Calu3 (cell line): ENCODE measurements at places on chromosomes 2 and 18. TPM values are rescaled to one million over a fixed set of nuclear protein-coding genes. Genes with fewer than 3 reads are reported as not detected.
A peak's percentile ranks its signal among the peaks of the same experiment; 100 is the strongest.

CLEC4F gene
- total RNA-seq = not detected in 2 replicates

DNA sequence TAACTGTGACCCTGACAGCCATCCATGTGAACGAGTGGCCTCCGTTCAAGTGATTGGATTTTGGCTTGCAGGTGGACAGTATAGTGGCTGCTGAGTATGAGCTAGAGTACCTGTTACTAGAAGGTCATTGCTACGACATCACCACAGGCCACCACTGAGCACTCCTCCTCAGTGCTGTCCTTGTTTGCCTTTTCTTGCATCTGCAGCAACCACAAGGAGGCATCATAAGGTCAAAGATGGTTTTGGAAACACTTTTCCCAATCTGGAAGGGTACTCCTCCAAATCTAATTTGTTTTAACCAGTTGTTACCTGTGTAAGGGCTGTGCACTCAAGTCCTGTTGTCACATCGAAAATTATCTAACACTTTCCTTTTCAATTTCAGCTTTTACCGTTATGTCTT is 81.2 kb downstream of the UGGT1 start:
- peaks cover 32% of the 10 kb centered on the region for H3K36me3 ChIP-seq
- peak; percentile 3 for DNase-seq
- H3K4me3 ChIP-seq = no peak overlapping the region
- H3K27me3 ChIP-seq = no peaks in the 10 kb centered on the region
- H3K27ac ChIP-seq = no peak overlapping the region

HOXD12 gene
- total RNA-seq = not detected in 2 replicates

- H3K4me1 ChIP-seq = no peaks in the 10 kb centered on the region
- no peak overlapping the region for H3K4me3 ChIP-seq
Observed at GRCh38 chr18:13281406-13281805, 62.8 kb downstream of the LDLRAD4 start.

- H3K27ac ChIP-seq = no peak overlapping the region
- no peak overlapping the region for H3K4me3 ChIP-seq
- H3K36me3 ChIP-seq = no peaks in the 10 kb centered on the region
- H3K27me3 ChIP-seq = no peaks in the 10 kb centered on the region
- DNase-seq = no peak
- H3K4me1 ChIP-seq = no peaks in the 10 kb centered on the region
Observed at GRCh38 chr2:120854766-120855530, 119.3 kb downstream of the GLI2 start.

UPP2 gene
- not detected in 2 replicates for total RNA-seq

DNA sequence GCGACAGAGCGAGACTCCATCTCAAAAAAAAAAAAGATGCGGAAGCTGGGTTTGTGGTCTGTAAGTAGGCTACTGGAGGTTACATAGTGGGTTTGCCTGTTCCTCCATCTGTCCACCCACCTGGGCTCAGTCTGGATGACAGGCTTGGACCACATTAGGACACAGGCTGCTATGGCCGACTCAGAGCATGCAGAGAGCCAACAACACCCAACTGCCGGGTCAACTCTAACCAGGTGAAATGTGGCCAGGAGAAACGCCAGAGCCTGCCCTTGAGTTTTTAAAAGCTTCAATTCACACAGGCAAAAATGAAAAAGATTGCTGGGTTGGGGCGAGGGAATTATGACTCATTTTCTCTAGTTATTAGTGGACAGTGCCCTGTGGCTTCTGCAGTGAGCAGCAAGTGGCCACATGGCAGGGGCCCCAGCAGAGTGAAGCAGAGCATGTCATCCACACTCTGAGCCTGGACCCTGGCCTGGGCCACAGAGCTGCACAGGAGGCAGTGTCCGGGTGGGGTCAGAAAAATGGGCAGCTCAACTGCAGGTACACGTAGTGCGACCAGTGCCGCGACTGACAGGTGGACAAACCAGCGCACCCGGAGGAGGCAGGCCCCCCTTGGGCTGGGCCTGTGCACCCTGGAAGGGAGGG is 67.4 kb downstream of the BIN1 start:
- DNase-seq = no peak
- no peaks in the 10 kb centered on the region for H3K4me1 ChIP-seq
- H3K27me3 ChIP-seq = peaks cover 9% of the 10 kb centered on the region
- H3K36me3 ChIP-seq = no peaks in the 10 kb centered on the region
- H3K4me3 ChIP-seq = no peak overlapping the region

EGR4 gene
- 0.68 and 0.81 TPM in 2 replicates for total RNA-seq

DNA sequence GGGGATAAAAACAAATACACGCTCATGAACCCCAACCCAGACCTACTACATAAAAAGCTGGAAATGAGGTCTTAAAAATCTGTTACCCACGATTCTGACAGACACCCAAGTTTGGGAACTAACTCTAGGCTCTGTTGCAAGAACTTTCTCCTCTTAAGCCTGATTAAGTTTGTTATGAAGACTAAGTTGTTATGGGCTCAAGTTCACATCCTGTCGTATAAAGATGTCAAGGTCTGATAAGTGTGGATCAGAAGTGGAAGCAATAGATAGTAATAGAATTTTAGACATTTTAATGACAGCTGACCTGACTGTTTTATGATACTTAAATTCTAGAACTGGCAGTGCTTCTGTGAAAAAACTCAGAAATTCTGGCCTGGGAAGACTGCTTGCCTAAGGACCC is 43.2 kb downstream of the LPIN2 start:
- no peaks in the 10 kb centered on the region for H3K27me3 ChIP-seq
- no peaks in the 10 kb centered on the region for H3K36me3 ChIP-seq
- H3K27ac ChIP-seq = no peak overlapping the region
- H3K4me1 ChIP-seq = peaks cover 27% of the 10 kb centered on the region
- DNase-seq = no peak

DNA sequence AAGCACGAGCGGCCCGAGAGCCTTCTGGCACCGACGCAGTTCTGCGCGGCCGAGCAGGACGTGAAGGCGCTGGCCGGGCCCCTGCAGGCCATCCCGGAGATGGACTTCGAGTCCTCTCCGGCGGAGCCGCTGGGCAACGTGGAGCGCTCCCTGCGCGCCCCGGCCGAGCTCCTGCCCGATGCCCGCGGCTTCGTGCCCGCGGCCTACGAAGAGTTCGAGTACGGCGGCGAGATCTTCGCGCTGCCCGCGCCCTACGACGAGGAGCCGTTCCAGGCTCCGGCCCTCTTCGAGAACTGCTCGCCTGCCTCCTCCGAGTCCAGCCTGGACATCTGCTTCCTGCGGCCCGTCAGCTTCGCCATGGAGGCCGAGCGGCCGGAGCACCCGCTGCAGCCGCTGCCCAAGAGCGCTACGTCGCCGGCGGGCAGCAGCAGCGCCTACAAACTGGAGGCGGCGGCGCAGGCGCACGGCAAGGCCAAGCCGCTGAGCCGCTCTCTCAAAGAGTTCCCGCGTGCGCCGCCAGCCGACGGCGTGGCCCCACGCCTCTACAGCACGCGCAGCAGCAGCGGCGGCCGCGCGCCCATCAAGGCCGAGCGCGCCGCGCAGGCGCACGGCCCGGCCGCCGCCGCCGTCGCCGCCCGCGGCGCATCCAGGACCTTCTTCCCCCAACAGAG is 70.4 kb downstream of the ARHGEF33 start:
- peak; percentile 4 for DNase-seq
- no peak overlapping the region for H3K27ac ChIP-seq
- H3K27me3 ChIP-seq = peaks cover 45% of the 10 kb centered on the region
- H3K4me3 ChIP-seq = no peak overlapping the region
- H3K36me3 ChIP-seq = no peaks in the 10 kb centered on the region

- peaks cover 20% of the 10 kb centered on the region for H3K36me3 ChIP-seq
- H3K4me3 ChIP-seq = peak overlapping the region; percentile 99
- no peaks in the 10 kb centered on the region for H3K27me3 ChIP-seq
- H3K4me1 ChIP-seq = peaks cover 9% of the 10 kb centered on the region
- DNase-seq = peak; percentile 27
Observed at GRCh38 chr2:102736110-102736409, 25.8 kb upstream of the TMEM182 start.

STAMBP gene
- total RNA-seq = 50.3 and 51.9 TPM in 2 replicates
